Mesendoderm (in vitro differentiated cells): ENCODE measurements at places on chromosomes 2 and 18.

DNA sequence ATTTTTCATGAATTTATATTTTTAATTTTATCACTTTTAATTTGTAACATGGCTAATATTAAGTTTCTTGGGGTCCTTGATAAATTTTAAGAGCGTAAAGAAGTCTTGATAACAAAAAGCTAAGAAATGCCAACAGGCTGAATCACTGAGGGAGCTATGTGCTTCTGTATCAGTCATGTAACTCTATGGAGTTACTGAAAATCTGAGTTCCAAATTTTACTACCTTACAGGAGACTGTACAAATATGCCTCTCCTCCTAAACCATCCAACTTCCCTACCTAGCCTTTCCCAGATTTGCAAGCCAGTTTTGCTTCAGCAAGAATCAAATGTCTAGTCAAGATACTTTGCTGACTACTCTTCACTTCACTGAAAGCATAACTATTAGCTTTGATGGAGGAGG, 35.7 kb downstream of the FEZ2 start:
- peak; percentile 49 for DNase-seq

- DNase-seq = no peak
Measured at GRCh38 chr18:574149-574860, 5.9 kb upstream of the CETN1 start.

GRCh38 chr2:189951791-189952535, 110.6 kb downstream of the MSTN start:
- DNase-seq = no peak

- peak; percentile 97 for DNase-seq
Measured at GRCh38 chr18:80104364-80104779, 4.7 kb upstream of the ADNP2 start.

DNA sequence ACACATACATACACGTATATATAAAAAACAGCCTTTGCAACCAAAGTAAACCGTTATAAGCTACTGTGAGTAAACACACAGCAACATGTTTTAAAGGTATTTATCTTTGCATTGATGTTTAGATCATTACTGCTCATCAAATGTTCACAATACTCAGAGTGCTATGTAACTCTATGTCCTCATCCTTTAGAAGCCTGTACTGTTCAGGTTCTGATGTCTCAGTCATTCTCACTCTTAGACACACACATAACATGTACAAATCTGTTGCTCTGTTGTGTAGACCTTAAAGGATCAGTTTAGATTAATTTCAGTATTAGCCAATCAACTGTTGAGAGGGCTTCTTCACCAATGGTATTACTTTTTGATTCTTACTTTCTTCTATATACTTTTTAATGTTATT, 139.7 kb upstream of the ITGB6 start:
- DNase-seq = no peak

GRCh38 chr2:47811668-47812067, 28.7 kb downstream of the MSH6 start:
- no peak for DNase-seq

DNA sequence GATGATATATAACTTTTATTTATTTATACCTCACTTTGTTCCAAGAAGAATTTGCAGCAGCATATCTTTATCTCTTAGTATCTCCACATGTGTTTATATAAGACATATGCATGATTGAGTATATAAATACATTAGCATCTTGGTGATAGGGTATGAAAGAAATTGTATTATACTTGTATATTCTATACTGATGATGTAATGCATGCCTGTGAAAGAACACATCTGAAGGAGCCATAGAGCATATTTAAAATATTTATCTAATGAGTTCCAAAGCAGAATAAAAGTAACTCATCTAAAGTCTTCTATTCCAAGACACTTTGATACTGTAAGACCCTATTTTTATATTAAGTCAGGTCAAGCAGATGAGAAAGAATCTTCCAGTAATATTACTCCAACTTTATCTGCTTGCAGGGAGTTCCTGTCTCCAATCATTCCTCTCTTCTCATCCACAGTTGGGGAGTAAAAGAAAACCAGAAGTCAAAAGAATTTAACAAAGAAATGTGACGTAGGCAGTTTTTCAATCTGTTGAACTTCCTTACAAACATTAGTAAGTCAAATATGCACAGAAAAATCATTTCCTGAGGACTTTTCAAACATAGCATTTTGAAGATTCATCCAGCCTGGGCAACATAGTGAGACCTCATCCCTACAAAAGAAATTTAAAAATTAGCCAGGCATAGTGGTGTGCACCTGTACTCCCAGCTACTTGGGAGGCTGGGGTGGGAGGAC, 76.7 kb downstream of the DTNB start:
- no peak for DNase-seq

- no peak for DNase-seq
Measured at GRCh38 chr18:21109936-21110712, 1.5 kb downstream of the ROCK1 start.

DNA sequence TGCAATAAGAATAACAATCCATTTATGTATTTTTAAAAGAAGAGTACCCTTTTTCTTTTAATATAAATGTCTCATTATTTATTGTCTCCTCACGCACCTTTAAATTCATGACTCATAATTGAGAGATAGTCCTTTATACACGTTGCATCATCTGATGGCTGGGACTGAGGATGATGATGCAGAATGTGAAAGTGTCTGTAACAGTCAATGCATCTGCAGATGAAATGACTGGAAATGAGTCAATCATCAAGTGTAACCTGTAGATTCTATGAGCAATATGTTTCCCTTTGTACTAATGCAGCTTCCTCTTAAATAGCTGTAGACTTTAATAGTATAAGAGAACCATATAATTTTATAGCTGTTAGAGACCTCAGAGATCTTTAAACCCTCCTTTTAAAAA, 26.1 kb upstream of the SYT4 start:
- peak; percentile 5 for DNase-seq

- DNase-seq = peak; percentile 35
Measured at GRCh38 chr2:102235491-102235890, 48.7 kb downstream of the IL1RL2 start.

DNA sequence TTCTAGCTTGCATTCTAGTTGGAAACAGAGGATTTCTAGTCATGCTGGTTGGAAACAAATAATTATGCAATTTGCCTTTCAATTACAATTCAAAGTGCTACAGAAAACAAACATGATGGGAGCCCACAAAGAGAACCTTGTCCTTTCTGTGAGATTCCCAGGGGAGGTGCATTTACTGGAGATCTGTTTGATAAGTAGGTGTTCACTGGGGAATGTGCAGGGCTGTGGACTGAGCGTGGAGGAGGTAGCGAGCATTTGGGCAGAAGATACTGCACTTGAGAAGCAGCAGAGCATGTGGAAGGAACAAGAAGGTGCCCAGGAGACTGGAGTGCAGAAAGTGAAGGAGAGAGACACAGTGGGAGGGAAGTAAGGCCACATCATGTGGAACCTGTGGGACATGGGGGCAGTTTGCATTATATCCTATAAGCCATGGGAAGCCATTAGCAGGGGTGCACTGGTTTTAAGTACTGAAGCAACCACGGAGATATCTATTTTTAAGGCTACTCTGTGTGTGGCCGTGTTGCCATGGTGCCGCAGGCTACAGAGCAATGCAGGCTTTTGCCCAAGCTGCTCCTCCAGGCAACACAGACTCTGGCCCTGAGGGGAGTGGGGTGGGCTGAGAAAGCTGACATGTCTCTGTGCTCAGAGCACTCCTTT, 154.0 kb downstream of the ANTXR1 start:
- no peak for DNase-seq

DNA sequence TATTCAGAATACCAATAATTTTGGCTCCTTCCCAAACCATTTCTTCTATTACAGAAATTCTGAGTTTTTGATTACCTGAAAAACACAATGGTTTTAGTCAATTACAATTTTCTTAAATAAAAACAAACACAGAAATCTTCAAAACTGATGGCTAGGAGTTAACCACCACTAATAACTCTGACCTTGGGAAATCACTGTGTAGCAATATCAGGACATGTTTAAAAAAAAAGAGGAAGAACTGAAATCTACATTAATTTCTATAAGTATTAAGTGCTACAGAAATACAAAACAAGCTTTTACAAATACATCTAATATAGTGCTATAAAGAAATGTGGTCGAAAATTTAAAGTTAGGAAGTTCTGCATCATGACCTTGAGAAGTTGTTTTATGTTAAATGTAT, 14.9 kb downstream of the L3MBTL4 start:
- DNase-seq = no peak
